NCI-H187 treated with DMSO at 0.1 percent for 48 hours (cell line): ENCODE measurements at places on chromosomes 7 and 10.

- no peak for DNase-seq
Measured at GRCh38 chr7:110590415-110590814, 500.5 kb upstream of the LRRN3 start.

- DNase-seq = no peak
Measured at GRCh38 chr7:55177589-55178261, 158.9 kb downstream of the EGFR start.

DNA sequence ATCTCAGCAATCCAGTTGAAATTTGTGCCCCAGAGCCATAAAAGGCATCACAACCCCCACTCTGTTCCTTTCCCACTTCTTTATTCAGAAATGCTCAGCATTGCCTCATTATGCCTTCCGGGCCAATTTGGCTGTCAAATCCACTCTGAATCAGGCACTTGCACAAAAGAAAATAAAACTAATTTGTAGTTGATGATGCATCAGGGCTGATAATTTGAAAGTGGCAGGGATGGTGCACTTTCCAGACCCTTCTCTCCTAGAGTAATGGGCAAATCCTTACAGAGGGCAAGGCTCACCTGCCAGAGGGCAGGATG lies 147.9 kb upstream of the PDE1C start:
- no peak for DNase-seq

- DNase-seq = no peak
Measured at GRCh38 chr7:105759670-105760550, 116.5 kb downstream of the ATXN7L1 start.

- no peak for DNase-seq
Measured at GRCh38 chr10:88826388-88826787, 23.9 kb downstream of the LIPM start.

DNA sequence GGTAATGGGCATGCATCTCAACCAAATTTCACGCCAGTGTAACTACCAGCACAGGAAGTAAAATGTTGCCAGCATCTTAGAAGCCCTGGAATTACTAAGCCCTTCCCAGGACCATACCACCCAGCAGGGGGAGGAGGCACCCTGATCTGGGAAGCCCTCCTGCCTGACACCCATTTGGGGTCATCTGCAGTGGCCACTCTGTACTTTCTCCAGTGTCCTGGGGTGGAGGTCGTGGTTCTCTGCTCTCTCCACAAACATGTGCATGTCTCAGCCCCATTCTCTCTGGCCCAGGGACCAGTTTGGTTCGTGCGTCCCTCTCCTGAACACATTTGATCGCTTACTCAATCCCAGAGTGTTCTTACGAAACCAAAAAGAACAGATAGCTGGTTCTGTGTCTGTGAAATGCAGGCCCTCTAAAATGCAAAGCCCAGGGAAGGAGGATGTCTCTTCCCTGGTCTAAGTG lies 9.4 kb upstream of the LRRC27 start:
- DNase-seq = no peak

GRCh38 chr7:26759108-26759507 lies 105.3 kb downstream of the SKAP2 start:
- no peak for DNase-seq

DNA sequence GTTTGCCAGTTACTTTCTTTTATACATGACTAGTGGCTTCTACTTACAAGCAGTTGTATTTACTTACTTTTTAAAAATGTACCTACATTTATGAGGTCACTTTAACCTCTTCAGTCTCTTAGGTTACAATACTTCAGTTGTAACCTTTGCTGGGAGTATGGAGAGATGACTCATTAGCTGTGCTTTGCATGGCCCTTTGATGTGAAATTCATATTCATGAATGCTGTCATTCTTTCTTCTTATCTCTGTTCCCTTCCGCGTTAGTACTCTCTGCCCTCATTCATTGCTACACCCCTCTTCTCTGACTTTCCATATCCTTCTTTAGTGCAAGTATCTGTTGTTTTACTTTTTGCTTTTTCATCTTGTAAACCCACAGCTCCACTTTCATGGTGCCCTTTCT lies 164.3 kb downstream of the BMPER start:
- DNase-seq = no peak

DNA sequence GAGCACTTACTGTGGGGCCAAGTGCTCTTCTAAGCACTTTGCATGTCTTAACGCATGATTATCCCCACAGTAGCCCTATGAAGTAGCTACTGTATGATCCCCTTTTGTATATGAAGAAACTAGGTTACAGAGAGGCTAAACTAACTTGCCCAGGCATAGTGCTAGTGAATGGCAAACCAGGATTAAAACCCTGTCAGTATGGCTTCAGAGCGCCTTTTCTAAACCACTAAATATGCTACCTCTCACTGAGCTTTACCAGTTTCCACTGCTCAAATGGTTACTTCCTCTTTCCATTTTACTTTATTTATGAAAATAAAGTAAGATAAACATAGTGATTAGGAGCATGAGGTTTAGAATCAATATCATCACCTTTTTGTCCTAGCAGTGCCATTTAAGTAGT lies 73.6 kb downstream of the PODXL start:
- DNase-seq = no peak
